ENCODE measurements at places on chromosomes 3 and 15.

GRCh38 chr3:102545276-102545675 is 110.5 kb downstream of the ZPLD1 start:
- no peak for DNase-seq

- DNase-seq: no peak
Observed at GRCh38 chr3:39501968-39502837, 34.7 kb downstream of the MOBP start.

GRCh38 chr3:61685755-61686154 is 124.4 kb downstream of the PTPRG start:
- no peak for DNase-seq

DNA sequence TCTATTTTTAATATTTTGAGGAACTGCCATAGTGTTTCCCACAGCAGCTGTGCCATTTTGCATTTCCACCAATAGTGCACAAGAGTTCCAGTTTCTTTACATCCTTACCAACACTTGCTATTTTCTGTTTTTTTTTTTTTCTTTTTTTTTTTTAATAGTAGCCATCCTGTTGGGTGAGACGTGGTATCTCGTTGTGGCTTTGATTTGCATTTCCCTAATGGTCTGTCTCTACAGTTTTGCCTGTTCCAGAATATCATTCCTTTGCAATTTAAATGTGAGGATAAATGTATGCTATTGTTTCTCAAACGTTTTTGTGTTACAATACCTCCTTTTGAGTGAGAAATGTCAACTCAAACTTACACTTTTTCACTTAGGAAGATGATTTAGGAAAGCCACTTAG is 22.4 kb downstream of the RCN2 start:
- DNase-seq: no peak

GRCh38 chr3:143035466-143036211 is 34.3 kb downstream of the U2SURP start:
- no peak for DNase-seq

GRCh38 chr15:96564546-96564945 is 234.0 kb downstream of the NR2F2 start:
- DNase-seq: no peak

DNA sequence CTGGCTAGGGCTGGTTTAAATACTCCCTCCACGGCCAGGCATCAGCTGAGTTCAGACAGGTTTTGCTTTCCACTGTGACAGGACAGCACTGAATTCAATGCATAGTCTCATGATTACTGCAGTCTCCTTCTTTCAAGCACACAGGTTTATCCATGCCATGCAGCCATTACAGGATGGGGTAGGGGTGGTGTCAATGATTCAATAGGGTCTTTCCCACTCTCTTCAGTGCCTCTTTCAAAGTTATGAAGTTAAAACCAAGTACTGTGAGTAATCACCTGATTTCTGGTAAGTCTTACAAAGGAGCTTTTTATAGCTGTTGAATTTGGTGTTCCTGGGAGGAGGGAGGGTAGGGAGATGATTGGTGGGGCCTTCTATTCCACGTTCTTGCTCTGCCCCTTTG is 47.2 kb downstream of the TMEM212 start:
- DNase-seq: no peak

- DNase-seq: no peak
Observed at GRCh38 chr3:16936233-16936632, 51.5 kb downstream of the PLCL2 start.

- peak; percentile 72 for DNase-seq
Observed at GRCh38 chr3:159763602-159764489, 224.8 kb upstream of the IL12A start.

- DNase-seq: no peak
Observed at GRCh38 chr3:147934451-147935180, 525.5 kb downstream of the ZIC1 start.

DNA sequence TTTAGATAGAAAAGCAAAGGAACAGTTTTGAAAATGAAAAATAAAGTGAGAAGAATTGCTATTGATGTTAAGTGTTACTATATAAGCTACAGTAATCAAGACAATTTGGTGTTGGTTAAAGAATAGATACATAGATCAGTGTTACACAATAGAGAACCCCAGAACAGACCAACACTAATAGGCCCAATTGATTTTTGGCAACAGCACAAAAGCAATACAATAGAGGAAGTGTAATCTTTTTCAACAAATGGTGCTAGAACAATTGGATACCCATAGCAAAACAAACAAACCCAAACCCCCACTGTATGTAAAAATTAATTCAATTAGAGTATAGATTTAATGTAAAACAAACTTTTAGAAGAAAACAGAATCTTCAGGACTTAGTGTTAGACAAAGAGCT is 61.8 kb downstream of the ATP11B start:
- DNase-seq: no peak

DNA sequence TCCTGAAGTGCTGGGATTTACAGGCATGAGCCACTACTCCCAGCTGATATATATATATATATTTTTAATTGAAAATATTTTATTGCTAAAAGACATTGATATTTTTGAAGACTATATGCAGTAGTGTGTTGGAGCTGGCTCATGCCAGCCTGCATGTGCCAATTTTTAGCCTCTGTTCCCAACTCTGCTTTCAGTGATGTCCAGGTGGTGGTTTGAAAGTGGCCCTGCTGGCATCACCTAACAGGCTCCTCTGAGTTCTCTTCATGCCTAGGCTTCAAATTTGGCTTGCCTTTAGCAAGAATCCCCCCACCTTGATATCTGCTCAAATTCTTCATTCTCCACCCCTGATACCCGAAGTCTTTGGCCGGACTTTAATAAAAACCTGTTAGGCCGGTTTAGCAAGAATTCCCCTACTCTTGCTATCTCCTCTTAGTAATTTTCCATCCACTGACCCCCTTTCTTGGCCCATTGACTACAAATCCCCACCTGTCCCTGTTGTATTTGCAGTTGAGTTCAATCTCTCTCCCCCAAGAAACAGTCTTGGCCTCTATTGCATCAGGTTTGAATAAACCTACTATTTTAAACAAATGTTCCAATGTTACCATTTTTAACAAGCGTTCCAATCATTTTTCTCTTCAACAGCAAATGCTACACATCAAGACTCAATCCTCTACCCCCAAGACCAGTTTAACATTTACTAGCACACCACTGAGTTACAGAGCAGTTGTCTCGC is 23.9 kb upstream of the CTSH start:
- DNase-seq: no peak

Measured in HS-5 (cell line).